K562 (cell line): ENCODE measurements at places on chromosomes 7 and 10. TPM values are rescaled to one million over a fixed set of nuclear protein-coding genes. Genes with fewer than 3 reads are reported as not detected.

Gene LGI1
- total RNA-seq: not detected in 2 replicates

Gene ZNF862
- 1.8 and 3.2 TPM in 2 replicates for total RNA-seq

GRCh38 chr7:142123184-142123583 is 11.7 kb downstream of the MGAM2 start:
- no peaks in the 10 kb centered on the region for H3K36me3 ChIP-seq
- no peaks in the 10 kb centered on the region for H3K4me1 ChIP-seq
- H3K27ac ChIP-seq: no peak overlapping the region

Gene GPC2
- total RNA-seq: 4.7 and 5.1 TPM in 2 replicates

Gene NODAL
- total RNA-seq: not detected in 2 replicates

DNA sequence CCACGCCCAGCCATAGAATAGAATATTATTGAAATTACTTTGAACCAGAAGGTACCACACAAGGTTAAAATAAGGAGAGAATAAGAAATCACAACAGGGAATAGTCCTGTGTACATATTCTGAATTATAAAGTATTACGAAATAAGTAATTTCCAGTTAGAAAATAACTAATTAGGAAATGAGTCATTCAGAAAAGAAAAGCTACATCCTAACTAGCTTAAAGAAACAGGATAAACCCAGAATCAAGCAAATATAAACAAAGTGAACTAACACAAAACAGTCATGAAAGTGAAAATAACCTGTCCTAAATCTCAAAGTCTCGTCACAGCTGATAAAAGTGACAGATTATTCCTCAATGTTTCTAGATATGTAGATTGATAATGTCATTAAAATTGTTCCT is 74.8 kb upstream of the NEBL start:
- no peak overlapping the region for H3K27ac ChIP-seq
- no peak overlapping the region for H3K4me3 ChIP-seq
- DNase-seq: no peak
- no peaks in the 10 kb centered on the region for H3K4me1 ChIP-seq
- H3K36me3 ChIP-seq: no peaks in the 10 kb centered on the region

Gene NUPR2
- not detected in 2 replicates for total RNA-seq

- 0 out of 3 replicates have a peak overlapping the region, but pooled peaks have one; percentile 32 for H3K27ac ChIP-seq
- peaks cover 85% of the 10 kb centered on the region for H3K4me1 ChIP-seq
- no peaks in the 10 kb centered on the region for H3K27me3 ChIP-seq
Measured at GRCh38 chr7:150945171-150945852, 32.8 kb downstream of the KCNH2 start.
